NCI-H1105 treated with DMSO at 0.1 percent for 48 hours (cell line): ENCODE measurements at places on chromosomes 6 and 20.

DNA sequence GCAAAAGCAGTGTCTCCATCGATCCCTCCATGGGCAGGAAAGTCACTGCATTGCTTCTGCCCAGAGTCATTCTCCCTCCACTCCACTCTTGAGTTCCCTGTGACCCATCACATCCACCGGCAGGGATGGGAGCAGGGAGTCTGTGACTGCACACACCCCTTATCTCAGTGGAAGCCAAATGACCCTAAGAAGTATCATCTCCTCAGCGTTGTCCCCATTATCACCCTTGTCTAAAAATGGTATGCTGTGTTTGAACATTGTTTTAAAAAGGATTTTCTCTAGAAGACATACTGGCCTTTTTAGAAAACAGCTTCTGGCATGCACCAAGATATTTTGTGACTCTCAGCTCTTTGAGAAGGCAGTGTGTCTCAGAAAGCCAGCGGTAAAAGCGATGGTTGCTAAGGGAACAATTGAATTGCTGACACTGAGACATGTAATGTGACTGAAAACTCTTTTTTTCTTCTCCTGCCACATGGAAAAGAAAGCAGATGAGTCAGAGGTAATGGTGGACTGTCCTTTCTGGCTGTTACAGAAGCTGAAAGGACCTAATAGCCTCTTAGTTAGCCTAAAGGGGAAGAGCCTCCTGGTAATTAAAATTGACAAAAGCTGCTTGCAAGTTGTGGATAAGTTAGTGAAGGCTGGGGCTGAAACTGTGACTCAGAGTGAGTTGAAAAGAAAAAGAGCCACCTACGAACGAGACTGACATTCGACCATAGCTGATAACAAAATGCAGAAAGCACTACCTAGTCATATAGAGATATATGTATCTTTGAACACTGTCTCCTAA, 120.5 kb downstream of the MAP3K7 start:
- DNase-seq = no peak

DNA sequence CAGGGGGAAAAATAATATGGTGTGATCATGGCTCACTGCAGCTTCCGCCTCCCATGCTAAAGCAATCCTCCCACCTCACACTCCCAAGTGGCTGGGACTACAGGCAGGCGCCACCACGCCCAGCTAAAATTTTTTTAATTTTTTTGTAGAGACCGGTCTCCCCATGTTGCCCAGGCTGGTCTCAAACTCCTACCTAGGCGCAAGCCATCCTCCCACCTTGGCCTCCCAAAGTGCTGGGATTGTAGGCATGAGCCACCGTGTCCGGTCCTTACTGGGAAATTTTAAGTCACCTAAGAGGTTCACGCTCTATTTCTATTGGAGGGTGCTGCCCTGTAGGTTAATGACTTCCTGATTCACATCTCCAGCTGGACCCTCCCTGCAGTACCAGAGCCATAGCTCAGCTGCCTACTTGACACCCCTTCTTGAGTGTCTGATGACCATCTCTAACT, 626 bp upstream of the CDK5RAP1 start:
- DNase-seq = peak; percentile 36

- no peak for DNase-seq
Observed at GRCh38 chr20:32832664-32833063, 12.9 kb downstream of the MAPRE1 start.

- no peak for DNase-seq
Observed at GRCh38 chr20:53493311-53493857, 100.3 kb downstream of the ZNF217 start.

- no peak for DNase-seq
Observed at GRCh38 chr6:41939176-41939847, 2.3 kb downstream of the CCND3 start.
